Stimulated activated CD8-positive, alpha-beta memory T cell treated with anti-CD3 and anti-CD28 coated beads, Interleukin-4, amount 100 ng/mL, for 1 hour (primary cell): ENCODE measurements at places on chromosomes 1 and 21.

GRCh38 chr1:93689521-93690223, 8.0 kb upstream of the BCAR3 start:
- no peak for DNase-seq

- DNase-seq, result no peak
These were observed 43.7 kb downstream of the TRIM11 start for GRCh38 chr1:228362884-228363450.

DNA sequence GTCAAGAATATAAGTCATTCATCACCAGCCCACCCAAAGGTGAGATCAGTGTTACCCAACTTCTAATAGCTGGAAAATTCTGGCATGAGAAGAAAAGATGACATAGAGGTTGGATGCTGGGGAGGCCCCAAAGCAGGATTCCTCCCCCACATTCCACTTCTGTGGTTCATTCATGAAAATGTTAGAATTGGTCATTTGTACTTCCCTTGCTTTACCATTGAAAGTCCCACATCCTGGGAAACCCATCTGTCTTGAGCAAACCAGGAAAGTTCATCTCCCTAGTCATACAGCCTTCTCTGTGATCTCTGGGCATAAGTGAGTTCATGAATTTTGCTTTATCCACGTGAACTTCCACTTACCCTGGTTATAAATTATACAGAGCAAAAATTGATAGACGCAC, 66.8 kb downstream of the SERINC2 start:
- no peak for DNase-seq

GRCh38 chr1:37861151-37861550, 1.8 kb upstream of the MTF1 start:
- DNase-seq, result no peak

- no peak for DNase-seq
These were observed 89.0 kb downstream of the TIAM1 start for GRCh38 chr21:31255036-31255435.

DNA sequence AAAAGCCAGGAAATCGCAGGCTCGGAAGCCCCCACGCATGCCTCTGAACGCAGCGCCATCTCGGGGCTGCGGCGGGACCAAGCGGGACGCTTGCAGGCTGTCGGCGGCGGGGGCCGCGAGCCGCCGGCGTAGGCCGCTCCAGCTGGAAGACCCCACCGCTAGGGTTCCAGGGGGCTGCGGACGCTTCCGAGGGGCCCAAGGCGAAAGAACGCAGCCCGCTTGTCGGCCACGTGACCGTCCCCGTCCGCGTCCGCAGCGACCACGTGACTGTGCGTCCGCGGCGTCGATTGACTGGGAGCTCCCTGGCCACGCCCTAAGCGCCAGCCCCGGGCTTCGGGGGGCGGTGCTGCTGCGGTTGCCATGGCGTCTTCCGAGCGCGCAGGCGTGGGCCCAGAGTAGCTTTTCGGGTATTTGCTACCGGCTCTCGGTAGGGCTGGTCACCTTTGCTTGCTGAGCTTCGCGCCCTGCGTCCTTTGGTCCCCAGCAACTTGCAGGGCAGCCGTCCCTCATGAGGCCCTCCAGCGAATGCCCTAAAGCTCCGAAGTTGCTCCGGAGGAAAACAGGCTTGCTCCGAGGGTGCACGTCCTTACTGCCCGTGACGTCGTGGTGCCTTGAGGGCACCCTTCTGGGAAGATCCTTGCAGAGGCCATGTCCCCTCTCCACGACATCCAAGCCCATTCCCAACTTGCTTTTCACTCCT, 197.2 kb downstream of the DYRK1A start:
- peak; percentile 74 for DNase-seq

- no peak for DNase-seq
These were observed 16.7 kb downstream of the POU3F1 start for GRCh38 chr1:38029685-38030511.

GRCh38 chr1:212381397-212382035, 33.2 kb downstream of the PACC1 start:
- DNase-seq, result no peak

GRCh38 chr1:111873460-111874030, 115.9 kb downstream of the KCND3 start:
- no peak for DNase-seq

GRCh38 chr1:244874974-244875579, 10.7 kb upstream of the HNRNPU start:
- no peak for DNase-seq

DNA sequence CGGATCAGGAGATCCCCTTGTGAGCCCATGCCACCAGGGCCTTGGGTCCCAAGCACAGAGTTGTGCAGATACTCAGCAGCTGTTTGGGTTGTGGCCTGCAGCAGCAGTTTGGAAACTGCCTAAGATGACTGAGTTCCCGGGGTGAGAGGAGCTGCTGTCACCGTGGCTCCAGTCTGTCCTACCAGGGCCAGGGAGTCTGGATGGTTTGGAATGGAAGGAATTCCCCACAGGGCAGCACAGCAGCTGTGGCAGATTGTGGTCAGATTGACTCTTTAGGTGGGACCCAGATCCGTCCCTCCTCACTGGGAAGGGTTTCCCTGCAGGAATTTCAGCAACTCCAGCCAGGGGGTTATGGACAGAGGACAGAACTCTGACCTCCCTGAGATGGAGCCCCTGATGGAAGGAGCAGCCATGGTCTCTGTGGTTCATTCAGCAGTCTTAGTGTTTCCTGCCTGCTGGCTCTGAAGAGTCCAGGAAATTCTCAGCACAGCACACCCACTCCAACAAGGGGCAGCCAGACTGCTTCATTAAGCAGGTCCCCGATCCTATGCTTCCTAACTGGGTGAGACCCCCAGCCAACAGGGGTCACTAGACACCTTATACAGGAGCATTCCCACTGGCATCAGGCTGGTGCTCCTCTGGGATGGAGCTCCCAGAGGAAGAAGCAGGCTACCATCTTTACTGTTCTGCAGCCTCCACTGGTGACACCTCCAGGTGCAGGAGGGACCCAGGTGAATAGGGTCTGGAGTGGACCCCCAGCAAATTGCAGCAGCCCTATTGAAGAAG, 51.5 kb upstream of the TNFSF4 start:
- no peak for DNase-seq

- no peak for DNase-seq
These were observed 66.7 kb upstream of the ACOT11 start for GRCh38 chr1:54481201-54481884.

- no peak for DNase-seq
These were observed 70.0 kb upstream of the ZNF281 start for GRCh38 chr1:200479816-200480215.

DNA sequence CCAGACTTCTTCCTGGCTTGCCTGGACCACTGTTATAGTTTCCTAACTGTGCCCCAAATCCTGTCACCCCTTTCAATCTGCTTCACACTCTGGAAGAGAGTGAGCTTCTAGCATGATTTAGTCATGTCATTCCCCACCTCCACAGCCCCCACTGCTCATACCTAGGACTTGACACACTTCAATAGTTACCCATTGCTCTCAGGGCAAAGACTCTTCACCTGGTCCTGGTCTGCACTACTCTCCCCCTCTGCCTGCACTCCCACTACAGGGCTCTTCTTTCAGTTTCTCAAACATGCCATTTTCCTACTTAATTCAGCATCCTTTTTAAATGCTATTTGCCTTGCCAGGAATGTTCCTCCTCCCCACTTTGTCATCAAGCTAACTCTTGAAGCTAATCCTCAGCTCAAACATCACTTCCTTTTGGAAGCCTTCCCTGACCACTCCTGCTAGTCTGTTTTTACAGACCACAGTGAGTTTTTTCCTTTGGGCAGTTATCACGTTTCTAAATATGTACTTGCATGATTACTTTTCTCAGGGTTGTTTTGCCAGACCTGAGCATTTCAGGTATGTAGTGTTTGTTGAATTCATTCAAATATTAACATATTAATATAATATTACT, 24.7 kb downstream of the CYP2J2 start:
- no peak for DNase-seq
